ENCODE measurements at places on chromosomes 3 and 15. TPM values are rescaled to one million over a fixed set of nuclear protein-coding genes. Genes with fewer than 3 reads are reported as not detected.

MYLK gene
- total RNA-seq, result 0.50 TPM

DNA sequence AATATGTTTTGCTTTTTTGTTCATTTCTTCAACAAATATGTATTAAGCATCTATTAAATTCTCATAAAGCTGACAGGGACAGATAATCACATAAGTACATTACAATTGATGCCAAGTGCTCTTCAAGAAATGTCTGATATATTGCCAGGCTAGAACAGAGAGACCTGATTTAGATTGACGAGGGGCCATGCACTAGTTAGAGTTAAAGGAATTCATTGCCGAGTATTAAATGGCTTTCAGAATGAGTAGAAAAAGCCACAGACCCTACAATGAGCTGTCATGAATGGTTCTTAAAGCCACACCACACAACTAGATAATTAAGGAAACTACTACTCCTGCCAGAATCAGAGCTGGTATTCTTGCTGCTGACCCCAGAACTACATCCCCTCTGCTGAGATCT lies 250.2 kb upstream of the MME start:
- DNase-seq, result no peak

DNA sequence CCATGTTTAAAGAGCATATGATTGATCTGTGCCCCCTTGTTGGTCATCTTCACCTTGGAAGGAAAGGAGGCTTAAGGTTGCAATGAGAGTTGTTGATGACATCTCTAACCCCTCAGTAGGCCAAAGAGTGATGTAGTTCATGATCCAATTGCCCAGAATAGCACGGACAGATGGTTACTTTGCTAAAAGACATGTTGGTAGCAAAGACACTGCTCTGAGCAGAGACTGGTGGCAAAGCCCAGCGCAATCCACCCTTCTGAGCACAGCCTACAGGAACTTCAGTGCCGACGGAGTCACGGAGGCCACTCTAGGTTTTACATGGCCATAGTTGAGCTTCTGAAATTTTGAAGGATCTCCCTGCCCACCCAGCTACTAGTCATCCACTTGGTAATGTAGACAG lies 21.8 kb downstream of the FBXO45 start:
- DNase-seq, result no peak

DNA sequence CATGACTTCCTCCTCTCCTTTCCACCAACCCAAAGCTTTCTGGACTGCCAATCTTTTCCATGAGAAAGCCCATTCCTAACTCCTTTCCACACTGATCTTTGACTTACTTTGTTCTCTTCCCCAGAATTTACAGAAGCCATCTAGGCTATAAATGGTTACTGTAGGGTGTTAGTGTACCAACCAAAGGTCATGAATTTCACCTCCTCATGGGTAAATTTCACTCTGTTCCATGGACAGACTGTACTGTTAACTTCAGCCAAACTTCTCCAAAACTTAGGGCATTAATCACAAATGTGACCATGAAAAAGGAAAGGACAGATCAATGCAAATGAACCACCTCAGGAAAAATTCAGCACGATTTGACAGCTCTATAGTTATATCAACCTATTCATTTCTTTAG lies 54.9 kb downstream of the ATOSA start:
- DNase-seq, result no peak

GRCh38 chr3:156353563-156353962 lies 201.4 kb downstream of the SSR3 start:
- DNase-seq, result no peak

- DNase-seq, result no peak
These were observed 9.5 kb downstream of the PAK2 start for GRCh38 chr3:196749125-196749524.

DNA sequence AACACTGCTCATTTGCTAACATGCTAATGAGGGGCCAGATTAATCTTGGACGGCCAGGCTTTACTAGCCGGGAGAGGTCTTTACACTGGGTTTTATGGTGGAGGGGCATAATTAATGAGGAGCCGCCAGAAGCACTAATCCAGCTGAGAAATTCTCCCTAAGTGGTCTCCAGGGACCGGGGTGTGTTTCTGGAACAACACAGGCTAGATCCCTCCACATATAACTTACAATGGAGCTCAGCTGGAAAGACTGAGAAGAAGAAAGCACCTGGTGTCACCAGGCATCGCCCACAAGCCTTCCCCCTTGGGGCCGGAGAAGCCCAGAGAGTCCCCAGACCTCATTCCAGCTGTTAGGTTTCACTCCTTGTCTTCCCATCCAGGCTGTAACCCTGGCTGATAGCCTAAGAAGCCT lies 127.5 kb downstream of the MEGF11 start:
- DNase-seq, result no peak
